SJCRH30 (cell line): ENCODE measurements at places on chromosomes 6 and 20. TPM values are rescaled to one million over a fixed set of nuclear protein-coding genes. Genes with fewer than 3 reads are reported as not detected.
A peak's percentile ranks its signal among the peaks of the same experiment; 100 is the strongest.

DNA sequence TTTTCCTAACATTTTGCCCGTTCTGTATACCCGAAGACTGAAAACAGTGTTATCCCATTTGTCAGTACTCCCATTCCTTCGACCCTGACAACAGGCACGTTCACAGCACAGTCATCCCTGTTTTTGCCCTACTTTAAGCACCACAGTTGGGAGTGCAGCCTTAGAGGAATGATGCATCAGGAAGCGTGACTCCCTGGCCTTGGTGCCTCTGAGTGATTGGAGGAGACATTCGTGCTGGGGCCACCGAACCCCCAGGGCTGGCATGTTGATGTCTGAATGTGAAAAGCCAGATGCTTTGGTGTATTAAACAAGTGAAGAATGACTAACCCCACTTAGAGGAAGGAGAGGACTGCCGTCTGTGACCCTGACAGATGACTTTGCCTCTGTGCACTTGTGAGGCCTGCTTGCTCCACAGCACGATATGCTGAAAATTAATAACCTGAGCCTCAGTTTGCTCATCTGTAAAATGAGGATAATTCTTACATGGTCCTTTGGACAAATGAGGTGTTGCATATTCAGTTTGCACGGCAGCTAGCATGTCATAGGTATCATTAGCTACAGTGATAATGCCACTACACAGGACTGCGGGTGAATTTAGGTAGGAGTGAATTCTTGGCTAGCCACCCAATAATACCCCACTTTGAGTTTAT lies 36.0 kb downstream of the STK35 start:
- DNase-seq, result no peak

Gene SRSF6
- 124 and 149 TPM in 2 replicates for total RNA-seq

GRCh38 chr20:45470262-45470931 lies 844 bp downstream of the WFDC2 start:
- DNase-seq, result peak; percentile 80

Gene PDCD2
- 84.7 and 93.1 TPM in 2 replicates for total RNA-seq

Gene THEMIS
- 0.02 TPM in 1 of 2 replicates, not detected in the other for total RNA-seq

Gene RAB32
- 12.2 and 12.4 TPM in 2 replicates for total RNA-seq

- DNase-seq, result no peak
These were observed 1.4 kb downstream of the SOX12 start for GRCh38 chr20:326645-327185.

DNA sequence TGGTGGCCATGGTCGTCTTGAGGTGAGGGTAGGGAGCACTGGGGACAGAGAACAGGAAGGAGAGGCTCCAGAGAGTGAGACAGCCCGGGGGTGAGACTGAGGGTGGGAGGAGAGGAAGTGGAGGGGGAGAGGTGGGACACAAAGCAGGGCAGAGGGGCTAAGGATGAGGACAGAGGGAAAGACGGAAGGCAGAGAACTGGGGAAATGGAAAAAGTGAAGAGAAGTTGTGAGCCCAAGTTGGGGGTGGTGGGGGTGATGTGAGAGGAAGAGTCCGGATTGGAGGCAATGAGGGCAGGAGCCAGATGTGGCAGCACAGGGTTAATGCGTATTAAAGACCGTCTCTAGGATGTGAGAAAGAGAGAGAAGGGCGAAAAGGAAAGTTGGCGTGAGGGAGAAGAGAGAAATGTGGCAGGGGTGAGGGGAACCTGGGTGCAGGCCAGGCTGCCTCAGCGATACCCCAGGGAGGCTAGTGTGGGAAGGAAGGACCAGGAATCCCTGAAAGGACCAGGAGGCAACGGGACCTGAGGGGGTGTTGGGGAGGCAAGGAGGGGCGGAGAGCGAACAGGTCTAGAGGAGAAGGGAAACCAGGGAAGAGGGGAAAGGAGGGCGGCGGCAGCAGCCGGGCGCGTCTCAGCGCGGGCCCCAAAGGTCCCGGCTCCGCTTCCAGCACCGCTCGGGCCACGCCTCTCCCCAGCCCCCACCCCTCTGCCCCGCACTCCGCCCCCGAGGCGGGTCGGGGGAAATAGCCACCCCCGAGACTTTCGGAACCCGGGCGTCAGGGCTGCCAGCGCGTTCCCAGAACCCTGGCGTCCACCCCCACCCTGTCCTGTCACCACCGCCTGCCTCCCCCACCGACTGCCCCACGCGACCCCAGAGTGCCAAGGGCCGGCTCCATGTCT lies at the start of gene PPP1R18:
PPP1R18 (minus strand) TSS at position 637 of the 899 bp plus-strand sequence; CDS start at position 10, 627 bp downstream.
- DNase-seq, result peak; percentile 55

GRCh38 chr6:151324488-151324825 lies 66.9 kb downstream of the ZBTB2 start:
- no peak for DNase-seq

- DNase-seq, result no peak
These were observed 103.1 kb downstream of the TCP11 start for GRCh38 chr6:35038076-35038475.

Gene GRM1
- total RNA-seq, result 0.13 TPM in 1 of 2 replicates, not detected in the other

- no peak for DNase-seq
These were observed 342.2 kb downstream of the CDH26 start for GRCh38 chr20:60300374-60300773.

GRCh38 chr6:44353336-44353735 lies 10.9 kb downstream of the SPATS1 start:
- DNase-seq, result no peak

GRCh38 chr6:38134704-38135088 lies 315.2 kb downstream of the ZFAND3 start:
- no peak for DNase-seq

Gene CD109
- total RNA-seq, result 4.7 and 4.9 TPM in 2 replicates

GRCh38 chr6:42537536-42537935 lies 26.3 kb upstream of the UBR2 start:
- no peak for DNase-seq

Gene LINC00237
- not detected in 2 replicates for total RNA-seq

Gene NRSN1
- total RNA-seq, result not detected in 2 replicates

DNA sequence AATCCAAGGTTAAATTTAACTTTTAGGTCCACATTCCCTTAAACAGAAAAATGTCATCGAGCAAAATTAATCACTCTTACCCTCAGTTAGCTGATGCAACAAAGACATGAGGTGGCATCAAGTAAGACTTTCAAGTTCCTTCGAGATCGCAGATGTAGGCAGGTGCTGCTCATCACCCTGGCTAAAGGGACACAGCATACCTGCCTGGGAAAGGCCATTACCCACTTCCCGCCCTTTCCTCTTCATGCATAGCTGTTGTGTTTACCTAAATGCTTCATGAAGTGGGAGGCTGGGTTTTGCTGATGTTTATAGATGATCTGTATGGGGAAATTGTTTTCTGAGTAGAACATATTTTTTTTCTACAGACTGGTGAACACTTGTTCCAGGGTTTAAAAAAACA lies 67.7 kb downstream of the GFRA4 start:
- DNase-seq, result no peak

Gene CFAP61
- 0.23 and 0.40 TPM in 2 replicates for total RNA-seq

Gene ADGRF4
- total RNA-seq, result not detected in 2 replicates

DNA sequence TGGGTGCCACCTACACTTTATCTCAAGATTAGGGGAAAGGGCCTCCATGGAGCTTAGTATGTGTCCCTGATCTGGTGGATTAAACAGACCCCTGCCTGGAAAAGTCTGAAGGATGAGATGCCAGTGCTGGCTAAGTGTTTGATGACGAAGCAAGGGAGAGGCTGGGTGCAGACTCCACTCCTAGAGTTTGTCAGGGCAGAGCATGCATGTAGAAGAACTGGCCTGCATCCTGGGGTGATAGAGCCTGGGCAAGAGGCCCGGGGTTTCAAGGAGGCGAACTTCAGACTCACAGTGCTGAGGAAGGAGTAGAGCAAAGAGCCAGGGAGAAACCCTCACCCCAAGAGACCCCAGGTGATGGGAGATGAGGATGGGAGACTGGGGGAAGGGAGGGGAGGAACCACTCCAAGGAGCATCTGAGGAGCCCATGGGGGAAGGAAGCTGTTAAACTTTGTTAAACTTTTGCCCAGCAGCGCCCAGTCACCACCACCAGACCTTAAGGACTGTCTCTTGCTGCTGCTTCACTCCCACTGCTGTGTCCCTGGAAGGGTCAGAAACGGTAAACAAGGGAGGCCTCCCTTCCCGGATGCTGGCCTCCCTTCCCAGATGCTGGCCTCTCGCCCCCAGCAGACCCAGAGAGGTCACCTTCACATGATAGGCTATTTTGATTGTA lies 61.6 kb downstream of the RPRD1B start:
- no peak for DNase-seq

Gene CST5
- not detected in 2 replicates for total RNA-seq

Gene SYCP2L
- 3.0 and 3.5 TPM in 2 replicates for total RNA-seq
